ENCODE measurements at places on chromosomes 7 and 10.
A peak's percentile ranks its signal among the peaks of the same experiment; 100 is the strongest.

GRCh38 chr10:110666673-110667072 is 22.5 kb downstream of the RBM20 start:
- no peak for DNase-seq

DNA sequence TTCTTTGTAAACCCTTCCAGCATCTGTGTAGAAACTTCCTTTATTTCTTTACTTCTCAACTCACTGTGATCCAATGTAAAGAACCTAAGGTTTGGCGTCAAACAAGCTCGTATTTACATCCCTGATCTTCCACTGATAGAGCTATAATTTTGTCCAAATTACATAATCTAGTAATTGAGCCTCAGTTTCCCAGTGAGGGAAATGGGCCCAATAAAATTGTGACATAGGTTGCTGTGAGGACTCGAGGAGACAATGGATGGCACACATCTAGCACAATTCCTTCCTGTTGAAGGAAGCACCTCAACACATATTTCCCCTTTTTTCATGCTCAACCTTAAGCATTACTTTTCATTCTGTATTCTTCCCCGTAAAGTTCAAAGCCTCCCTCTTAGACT is 193.3 kb upstream of the BMPER start:
- no peak for DNase-seq

- no peak for DNase-seq
These were observed 4.2 kb downstream of the KCNMA1 start for GRCh38 chr10:77633376-77633775.

DNA sequence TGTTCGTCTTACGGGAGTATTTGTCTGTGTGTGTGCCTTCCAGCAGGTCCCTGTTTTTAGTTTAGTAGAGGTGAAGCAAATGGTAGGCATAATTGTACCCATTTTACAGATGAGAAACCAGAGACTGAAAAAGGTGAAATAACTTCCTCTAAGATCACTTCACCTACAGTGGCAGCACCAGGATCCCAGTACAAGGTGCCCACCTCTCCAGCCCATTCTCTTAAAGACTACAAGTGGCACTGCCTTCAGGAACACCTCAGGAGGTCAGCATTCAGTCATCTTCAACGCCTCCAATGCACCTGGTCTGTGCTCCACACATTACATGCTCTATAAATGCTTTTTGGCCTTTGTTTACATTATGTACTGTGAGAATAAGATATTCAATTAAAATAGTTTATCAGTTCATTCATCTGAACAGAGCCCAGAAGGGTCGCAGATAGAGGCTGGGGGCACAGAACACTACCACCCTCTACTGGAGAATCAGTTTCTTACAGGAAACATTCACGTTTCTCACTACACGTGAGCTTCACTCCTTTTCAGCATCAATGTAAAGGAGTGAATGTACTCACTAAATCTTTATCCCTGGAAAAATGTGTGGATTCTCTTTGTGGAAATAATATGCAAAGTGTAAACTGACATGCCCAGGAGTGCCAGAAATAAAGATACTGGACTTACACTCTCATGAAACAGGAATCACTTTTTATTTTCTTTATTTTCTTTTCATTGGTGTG is 45.5 kb upstream of the ABLIM1 start:
- no peak for DNase-seq

GRCh38 chr10:12390733-12391132 is 41.4 kb downstream of the CAMK1D start:
- DNase-seq = no peak

GRCh38 chr7:129924602-129925001 is 28.2 kb downstream of the UBE2H start:
- DNase-seq = no peak

DNA sequence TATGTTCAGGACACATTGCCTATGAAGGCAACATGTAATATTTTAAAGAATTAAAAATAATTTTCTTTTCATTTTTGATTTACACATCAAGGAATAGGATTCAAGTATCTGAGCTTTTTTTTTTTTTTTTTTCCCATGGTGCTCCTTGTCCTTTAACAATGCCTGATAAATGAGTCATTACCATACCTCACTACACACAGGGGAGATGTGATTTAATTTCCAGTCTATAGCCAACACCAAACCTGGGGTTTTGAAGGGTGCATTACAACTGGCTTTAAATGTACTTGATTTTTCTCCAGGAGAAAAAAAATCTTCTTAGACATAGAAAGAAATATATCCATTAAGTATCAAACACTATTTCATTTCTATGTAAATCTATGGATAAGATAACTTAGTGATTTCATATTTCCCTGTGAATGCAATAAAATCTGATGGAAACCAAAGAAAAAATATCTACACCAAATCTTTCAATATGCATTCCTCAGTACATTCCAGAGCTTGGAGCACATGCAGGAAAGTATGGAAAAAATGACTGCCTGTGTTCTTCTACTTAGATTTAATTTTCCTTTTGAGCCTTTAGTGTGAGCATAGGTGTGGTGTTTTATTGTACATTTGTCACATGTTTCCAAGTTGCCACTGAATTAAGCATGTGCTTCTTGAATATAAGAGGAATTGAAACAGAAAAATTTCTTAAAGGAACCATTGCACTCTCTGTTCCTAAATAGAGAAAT is 204.8 kb upstream of the MEOX2 start:
- DNase-seq = peak; percentile 4

DNA sequence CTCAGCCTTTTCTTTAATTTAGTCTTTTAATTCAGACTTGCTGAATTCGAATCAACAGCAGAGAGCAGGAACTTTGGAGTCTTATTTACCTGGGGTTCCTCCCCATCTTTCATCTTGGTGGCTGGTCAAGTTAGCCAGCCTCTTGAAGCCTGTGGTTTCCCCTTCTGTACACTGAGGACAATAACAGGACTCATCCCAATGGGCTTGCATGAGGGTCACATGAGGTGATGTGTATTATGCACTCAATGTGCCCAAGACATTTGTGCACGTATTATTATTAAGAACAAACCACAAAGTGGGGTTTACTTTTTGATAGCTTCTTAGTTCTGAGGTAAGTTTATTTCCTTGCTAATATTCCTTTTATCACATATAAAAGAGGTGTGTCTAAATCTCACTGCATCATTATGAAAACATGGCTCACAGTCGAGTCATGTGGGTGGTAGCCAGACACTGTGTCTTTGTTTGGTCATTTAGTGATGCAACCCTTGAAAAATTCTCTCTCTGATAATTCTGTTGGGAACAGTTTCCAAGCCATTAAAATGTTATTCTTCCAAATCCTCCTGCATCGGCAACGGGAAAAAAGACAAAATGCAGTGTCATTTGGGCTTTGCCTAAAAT is 86.5 kb upstream of the GRB10 start:
- peak; percentile 97 for DNase-seq

- DNase-seq = peak; percentile 20
These were observed 640 bp downstream of the ANKMY2 start for GRCh38 chr7:16644636-16645592.

- DNase-seq = no peak
These were observed 21.2 kb downstream of the TECTB start for GRCh38 chr10:112304267-112304859.

DNA sequence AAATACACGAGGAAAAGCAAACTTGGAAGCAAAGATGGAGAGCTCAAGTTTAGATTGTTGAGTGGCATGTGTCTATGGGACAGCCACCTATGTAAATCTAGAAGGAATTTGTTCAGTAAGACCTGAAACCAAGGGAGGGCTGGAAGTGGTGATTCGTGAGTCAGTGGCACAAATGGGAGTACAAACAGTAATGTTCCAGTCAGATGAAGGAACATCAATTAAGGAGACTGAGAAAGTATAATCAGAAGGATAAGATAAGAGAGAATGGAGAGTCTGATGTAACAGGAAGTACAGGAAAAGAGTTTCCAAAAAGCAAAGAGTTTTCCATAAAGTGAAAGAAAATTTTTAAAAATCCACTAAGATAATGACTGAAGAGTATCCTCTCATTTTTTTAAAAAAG is 544.2 kb downstream of the KIF20B start:
- DNase-seq = no peak

DNA sequence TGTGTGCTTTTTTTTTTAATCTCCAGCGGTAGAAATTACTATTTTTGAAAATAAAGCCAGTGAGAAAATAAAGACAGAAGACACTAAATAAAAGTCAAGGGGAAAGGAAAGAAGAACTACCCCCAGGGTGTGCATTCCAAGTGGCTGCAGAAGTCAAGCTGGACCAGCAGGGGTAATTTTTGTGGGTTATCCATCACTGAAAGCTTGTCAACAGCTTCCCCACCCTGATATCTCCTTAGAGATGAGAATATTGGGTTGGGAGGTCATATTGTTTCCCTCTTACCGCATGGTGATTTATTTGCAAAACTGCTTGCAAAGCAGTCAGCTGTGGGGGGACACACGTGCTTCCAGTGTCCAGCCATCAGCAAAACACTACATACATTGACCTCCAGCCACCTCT is 46.4 kb downstream of the FAM107B start:
- DNase-seq = no peak

- no peak for DNase-seq
These were observed 63.2 kb upstream of the OPALIN start for GRCh38 chr10:96421995-96422394.

- DNase-seq = no peak
These were observed 21.6 kb downstream of the GARS1 start for GRCh38 chr7:30616318-30616717.

DNA sequence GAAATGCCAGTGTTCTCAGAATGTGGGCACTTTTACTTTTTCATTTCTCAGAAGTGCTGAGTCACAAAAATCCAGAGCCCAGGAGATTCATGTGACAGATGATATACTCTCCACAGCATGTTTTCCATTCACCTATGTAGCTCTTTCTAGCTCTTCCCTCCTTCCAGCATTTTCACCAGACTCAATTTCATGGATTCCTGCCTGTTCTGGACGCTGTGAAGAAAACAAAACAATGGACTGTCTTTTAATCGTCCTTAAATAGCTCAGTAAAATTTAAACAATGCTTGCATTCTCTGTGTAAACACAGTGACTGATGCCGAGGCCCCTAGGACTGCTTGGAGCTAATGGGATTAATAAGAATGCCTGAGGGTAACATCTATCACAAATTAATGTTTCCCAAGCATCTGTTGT is 25.5 kb downstream of the ZNF713 start:
- peak; percentile 37 for DNase-seq

- no peak for DNase-seq
These were observed 53.5 kb downstream of the TRIL start for GRCh38 chr7:28904578-28905048.

- DNase-seq = peak; percentile 5
These were observed 77.6 kb upstream of the ZMIZ1 start for GRCh38 chr10:78991187-78991586.

GRCh38 chr10:120599200-120599724 is 142.2 kb downstream of the PLPP4 start:
- DNase-seq = no peak

- DNase-seq = no peak
These were observed 510.3 kb downstream of the PTPRN2 start for GRCh38 chr7:158077151-158077840.

DNA sequence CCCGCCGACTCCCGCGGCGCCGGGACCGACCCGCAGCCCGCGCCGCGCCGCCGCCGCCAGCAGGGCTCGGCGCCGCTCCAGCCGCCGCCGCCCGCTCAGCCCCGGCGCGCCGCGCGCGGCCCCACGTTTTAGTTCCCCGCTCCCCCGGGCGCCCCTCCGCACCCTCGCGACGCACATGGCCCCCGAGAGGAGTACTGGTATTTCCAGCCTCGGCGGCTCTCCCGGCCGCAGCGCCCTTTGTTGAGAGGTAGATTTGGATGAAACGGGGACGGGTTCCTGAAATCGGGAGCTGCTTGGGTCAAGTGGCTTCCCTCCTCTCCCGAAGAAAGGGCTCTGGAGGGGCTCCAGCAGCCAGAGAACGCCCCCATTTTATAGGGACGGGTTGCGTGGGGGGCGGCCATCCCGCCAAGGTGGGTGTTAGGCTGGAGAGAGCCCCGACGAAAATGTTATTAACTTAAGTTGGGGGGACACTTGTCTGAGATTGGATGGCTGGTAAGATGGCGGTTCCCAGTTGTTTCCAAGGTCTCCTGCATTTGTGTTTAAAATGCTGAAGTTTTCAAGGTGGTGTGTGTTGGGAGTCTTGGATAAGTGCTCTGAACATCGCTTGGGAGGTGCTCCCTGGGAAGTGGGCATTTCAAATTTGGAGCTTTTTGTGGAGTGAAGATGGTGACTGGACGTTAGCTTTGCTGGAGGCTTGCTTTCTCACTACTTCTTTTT is 1.2 kb downstream of the BMI1 start:
- no peak for DNase-seq

GRCh38 chr7:45701701-45702510 is 127.7 kb downstream of the ADCY1 start:
- DNase-seq = no peak

DNA sequence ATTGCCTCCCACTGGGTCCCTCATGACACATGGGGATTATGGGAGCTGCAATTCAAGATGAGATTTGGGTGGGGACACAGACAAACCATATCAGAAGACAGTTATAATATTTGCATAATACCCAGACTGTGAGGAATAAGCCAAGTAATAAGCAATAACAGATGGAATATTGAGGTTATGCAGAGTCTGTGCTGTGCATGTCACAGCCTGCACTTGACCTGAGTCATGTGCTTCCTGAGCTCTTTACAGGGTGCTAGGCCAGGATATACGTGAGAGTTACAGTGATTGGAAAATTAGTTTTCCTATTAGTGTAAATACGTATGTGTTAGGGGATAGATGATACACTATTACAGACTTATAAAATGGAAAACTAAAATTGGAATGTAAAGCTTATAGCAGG is 288.7 kb downstream of the SDK1 start:
- DNase-seq = no peak

GRCh38 chr10:95241533-95241932 is 47.5 kb downstream of the ACSM6 start:
- no peak for DNase-seq

- no peak for DNase-seq
These were observed 92.8 kb upstream of the ZMIZ1 start for GRCh38 chr10:78975926-78976325.

- no peak for DNase-seq
These were observed 36.5 kb downstream of the GLUD1 start for GRCh38 chr10:87058171-87058570.

DNA sequence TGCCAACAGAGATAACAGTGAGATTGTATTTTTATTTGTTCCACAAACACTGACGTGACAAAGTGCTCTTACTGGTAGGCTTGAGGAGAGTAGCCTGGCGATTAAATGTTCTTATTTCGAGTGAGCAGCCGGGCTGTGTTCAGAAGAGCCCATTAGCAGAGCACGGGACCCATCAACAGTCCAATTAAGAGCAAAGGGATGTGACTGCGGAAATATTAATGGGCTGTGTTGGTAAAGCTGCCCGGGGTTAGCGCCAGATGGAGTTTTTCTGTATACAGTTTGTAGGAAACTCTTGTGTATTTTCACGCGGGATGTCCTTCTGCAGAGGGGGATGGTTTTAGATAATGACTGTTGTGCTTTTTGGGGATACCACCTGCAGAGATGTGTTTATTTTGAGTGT is 104.3 kb downstream of the KIAA1217 start:
- no peak for DNase-seq

- no peak for DNase-seq
These were observed 664.7 kb downstream of the INHBA start for GRCh38 chr7:41038211-41038610.

- DNase-seq = peak; percentile 78
These were observed 35.3 kb upstream of the HIBADH start for GRCh38 chr7:27697861-27698430.
